ENCODE measurements at places on chromosomes 4 and X.

DNA sequence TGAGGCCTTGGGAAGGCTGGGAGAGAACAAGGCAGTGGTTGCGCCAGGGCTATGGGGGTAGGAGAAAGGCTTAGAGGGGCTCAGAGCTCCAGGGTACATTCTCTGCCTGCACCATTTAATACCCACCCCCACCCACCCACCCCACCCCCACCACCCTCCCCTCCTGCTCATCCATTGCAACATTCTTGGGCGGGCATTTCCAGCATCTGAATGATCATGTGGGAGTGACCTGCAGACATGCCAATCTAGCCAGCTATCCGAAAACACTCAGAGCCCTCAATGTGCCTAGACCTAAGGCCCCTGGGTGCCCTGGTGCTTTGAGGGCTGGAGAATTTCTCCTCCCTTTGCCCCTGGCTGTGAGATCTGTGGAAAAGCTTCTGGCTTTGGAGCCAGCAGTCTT lies 3.1 kb downstream of the SLC34A2 start:
- DNase-seq = no peak

DNA sequence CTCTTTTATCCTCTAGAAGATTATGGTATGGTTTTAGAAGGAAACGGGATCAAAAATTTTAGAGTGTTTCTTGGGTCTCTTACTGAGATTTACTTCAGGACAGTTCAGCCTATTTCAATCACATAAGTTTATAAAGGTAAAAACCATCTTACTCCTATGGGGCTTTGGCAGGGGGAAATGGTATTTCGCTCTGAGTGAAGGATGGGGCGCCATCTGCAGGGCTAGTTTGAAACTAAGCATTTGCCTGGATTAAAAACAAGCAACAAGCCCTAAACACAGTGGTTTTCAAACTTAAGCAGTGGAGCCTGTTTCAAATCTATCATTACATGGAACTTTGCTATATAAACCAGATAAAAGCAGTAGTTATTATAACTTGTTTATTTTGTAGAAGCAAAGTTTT lies 361.5 kb upstream of the FMR1 start:
- DNase-seq = no peak

DNA sequence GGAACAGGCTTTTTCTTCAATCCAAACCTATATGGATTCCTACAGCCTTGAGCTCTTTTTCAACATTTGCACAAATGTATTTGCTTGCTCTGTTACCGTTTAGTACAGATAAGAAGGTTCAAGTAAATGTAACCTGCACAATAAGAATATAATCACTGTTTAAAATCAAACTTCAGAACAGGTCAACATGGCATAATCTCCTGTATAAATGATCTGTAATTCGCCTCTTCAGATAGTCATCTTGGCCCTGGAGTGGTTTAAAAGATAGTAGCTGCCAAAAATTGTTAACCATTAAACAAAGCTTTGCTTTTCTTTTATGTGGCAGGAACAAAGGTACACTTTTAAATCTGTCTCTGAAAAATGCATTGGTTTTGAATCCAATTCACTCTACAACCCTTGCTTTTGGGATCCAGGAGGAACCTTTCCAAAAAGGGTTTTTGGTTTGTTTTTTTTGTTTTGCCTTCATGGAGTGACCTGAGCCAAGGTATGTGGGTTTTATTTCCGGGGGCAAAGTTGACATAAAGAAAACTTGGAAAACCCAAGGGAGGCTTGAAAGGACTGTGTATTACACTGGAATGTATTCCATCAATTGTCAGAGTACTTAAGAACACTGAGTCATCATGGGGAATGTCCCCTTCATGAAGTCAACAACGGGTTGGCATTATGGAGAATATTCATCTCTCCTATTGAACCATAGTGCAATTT lies 210.4 kb upstream of the HCCS start:
- no peak for DNase-seq

DNA sequence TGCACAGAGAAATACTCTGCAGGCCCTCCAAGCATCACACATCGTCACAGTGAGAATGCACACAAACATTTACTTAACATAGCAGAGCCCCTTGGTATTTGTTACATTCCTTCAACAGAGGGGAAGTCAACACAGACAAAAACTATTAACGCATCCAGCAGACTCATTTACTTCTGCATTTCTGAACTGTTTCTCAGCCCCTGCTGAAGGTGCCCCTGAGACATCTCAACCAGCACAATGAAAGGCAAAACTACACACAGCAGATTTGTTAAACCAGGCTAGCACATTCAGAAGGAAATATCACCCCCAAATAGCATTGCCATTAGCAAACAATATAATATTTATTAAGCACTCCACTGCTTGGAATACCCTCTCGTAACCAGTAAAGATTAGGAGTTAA lies 367.0 kb downstream of the RAB28 start:
- no peak for DNase-seq

DNA sequence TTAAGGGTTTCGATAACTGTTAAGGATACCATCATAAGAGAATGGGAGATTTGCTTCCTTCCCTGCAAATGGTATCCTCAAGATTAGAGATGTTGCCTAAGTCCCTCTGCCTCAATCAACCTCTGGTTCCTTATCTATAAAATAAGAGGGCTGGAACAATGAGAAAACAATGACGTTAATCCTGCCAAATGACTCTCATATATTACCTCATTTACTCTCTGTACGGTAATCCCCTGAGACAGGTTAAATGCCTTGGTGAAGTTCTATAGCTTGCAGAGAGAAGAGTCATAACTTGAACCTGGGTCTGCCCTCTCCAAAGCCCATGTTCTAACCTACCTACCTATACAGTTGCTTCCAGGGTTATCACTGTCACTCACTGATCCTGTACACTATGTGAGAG lies 100.2 kb upstream of the OTUD4 start:
- DNase-seq = no peak

DNA sequence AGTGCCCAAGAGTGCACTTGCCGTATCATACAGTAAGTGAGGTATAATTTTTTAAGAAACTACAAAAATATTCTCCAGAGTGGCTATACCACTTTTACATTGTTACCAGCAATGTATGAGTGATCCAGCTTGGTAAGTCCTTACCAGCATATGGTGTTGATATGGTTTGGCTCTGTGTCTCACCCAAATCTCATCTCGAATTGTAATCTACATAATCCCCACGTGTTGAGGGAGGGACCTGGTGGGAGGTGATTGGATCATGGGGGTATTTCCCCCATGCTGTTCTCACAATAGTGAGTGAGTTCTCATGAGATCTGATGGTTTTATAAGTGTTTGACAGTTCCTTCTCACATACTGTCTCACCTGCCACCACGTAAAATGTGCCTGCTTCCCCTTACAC lies 44.8 kb downstream of the RBMX start:
- DNase-seq = no peak

DNA sequence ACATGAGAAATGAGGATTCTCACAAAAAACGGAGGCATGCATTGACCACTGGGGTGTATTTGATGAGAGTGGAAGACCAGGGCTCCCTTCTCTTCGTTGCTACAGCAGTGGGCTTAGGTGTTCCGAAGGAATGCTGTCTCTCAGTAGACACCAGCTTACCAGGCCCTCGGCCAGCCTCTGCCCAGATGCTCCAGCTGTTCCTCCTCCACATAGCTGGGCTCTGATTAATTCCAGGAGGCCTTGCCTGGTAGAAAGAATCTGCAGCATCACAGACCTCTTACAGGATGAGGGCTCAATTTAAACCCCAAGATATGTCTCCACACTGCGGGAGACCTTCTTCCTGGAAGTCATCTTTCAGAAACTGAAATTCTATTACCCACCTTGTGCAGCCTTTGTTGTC lies 346.6 kb upstream of the TENM3 start:
- DNase-seq = no peak

GRCh38 chrX:151899622-151900021 lies 13.1 kb upstream of the MAGEA4 start:
- DNase-seq = no peak

DNA sequence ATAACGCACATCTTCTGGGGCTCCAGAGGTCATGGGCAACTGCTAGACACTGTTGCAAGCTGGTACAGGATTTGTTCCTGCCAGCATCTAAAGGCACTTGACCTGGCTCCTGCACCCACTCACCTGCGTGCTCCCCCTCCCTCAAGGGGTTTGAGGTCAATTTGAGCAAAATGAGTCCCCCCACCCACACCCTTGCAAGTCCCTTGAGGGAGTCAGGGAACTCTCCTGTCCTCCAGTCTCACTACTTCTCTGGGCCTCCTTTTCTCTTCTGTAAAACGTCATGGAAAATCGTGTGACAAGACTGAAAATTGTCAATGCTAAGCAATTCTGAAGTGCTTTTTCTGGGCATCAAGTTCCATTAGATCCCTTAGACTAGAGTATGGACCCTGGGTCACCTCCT lies 39.9 kb upstream of the PGK1 start:
- DNase-seq = no peak

DNA sequence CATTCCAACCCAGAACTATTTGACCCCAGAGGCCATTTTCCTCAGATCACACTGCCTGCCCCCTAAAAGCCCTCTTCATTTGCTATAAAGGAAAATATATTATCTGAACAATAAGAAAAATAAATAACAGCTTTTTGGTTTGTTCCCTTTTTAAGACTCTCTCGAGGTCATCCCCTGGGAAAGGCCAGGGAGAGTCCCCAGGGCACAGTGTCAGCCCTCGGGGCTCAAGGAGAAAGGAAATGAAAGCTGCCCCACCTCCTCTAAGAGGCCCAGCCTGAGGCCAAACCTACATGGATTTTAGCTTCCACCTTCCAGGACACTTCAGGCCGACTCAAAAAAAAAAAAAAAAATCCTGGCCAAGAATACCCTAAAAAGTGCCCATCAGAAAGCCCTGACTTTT lies 97.6 kb downstream of the SH3KBP1 start:
- DNase-seq = no peak

- DNase-seq = no peak
Measured at GRCh38 chrX:331151-331824, 12.7 kb upstream of the GTPBP6 start.

- DNase-seq = no peak
Measured at GRCh38 chr4:52925531-52925968, 63.4 kb downstream of the RASL11B start.

DNA sequence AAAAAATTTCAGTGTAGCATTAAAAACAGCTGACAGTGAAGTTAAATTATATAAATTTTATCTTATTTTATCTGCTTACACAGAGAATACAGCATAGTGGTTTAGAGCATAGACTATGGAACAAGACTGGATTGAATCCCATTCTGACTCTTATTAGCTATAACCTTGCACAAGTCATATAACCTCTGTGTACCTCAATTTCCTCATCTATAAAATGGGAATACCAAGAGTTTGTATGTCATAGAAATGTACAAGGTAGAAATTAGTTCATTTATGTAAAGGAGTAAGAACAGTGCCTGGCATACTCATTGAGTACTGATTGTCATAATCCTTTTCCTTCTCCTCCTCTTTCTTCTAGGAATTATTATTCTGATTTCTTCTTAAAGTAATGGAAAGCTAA lies 25.7 kb downstream of the FAM13A start:
- DNase-seq = no peak

DNA sequence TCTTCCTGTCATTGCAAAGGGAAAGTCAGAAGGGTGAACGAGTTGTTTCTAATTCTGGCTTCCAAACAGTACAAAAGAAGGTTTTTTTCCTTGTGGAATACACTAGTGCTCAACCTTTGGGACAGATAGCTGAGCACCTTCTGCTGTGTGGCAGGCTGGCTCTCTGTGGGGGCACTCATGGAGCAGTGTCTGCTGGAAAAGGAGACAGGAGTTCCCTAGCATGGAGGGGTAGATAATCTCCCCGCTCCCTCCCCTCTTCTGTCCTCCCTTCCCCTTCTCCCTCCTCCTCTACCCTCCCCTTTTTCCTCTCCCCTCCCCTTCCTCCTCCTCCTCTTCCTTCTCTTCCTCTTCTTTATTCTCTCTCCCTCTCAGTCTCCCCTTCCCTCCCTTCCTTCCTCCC lies 62.4 kb upstream of the MTM1 start:
- DNase-seq = no peak

DNA sequence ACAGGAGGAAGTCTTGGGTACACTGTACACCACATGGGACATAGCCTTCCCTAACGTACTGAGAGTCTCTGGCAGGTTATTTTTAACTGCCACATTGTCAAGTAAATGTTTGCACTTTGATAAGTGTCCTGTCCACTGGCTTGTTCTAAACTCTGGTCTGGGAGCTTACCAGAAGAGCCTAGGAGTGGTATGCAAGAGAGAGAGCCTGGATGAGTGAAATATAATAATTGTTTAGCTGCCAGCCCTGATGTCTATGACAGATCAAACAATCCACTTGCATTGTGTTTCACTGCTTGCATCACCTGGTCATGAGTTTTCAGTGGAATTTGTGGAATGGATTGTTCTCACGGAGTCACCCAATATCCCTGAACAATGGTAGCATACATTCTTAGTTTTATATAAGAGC lies 91.6 kb downstream of the SHROOM3 start:
- no peak for DNase-seq

- no peak for DNase-seq
Measured at GRCh38 chrX:65488495-65488894, 46.1 kb downstream of the LAS1L start.

DNA sequence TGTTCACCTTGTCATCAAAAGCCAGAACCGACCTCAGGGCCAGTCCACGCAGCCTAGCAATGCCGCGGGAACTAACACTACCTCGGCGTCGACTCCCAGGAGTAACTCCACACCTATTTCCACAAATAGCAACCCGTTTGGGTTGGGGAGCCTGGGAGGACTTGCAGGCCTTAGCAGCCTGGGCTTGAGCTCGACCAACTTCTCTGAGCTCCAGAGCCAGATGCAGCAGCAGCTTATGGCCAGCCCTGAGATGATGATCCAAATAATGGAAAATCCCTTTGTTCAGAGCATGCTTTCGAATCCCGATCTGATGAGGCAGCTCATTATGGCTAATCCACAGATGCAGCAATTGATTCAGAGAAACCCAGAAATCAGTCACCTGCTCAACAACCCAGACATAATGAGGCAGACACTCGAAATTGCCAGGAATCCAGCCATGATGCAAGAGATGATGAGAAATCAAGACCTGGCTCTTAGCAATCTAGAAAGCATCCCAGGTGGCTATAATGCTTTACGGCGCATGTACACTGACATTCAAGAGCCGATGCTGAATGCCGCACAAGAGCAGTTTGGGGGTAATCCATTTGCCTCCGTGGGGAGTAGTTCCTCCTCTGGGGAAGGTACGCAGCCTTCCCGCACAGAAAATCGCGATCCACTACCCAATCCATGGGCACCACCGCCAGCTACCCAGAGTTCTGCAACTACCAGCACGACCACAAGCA lies 898 bp downstream of the UBQLN2 start:
- DNase-seq = peak; percentile 40

DNA sequence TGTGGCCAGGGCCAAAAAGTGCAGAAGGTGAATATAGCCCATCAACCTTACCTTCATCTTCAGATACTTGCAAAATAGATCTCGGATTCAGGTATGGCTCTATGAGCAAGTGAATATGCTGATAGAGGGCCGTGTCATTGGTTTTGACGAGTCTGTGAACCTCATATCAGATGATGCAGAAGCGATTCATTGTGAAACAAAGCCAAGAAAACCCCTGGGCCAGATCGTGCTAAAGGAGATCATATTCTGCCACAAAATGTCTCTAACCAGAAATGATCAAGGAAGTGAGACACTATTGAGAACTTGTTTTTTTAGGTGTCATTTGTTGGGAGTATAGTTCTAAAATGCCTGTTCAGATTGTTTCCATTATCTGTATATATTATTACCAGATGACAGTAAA lies 48.3 kb downstream of the PDK3 start:
- DNase-seq = no peak

Data from nucleus accumbens (tissue), 56 donors.